ENCODE measurements at places on chromosomes 3 and 15.
A peak's percentile ranks its signal among the peaks of the same experiment; 100 is the strongest.

- DNase-seq = peak; percentile 52
Measured at GRCh38 chr3:50238549-50239026, 2.6 kb downstream of the GNAI2 start.

GRCh38 chr3:13125092-13126015 lies 52.1 kb upstream of the IQSEC1 start:
- no peak for DNase-seq

GRCh38 chr3:149152420-149152819 lies 23.0 kb downstream of the HPS3 start:
- peak; percentile 71 for DNase-seq

- no peak for DNase-seq
Measured at GRCh38 chr15:67181221-67181639, 73.2 kb downstream of the AAGAB start.

GRCh38 chr3:28867836-28868235 lies 413.0 kb upstream of the RBMS3 start:
- no peak for DNase-seq

GRCh38 chr3:195102609-195103467 lies 168.1 kb downstream of the XXYLT1 start:
- DNase-seq = no peak

DNA sequence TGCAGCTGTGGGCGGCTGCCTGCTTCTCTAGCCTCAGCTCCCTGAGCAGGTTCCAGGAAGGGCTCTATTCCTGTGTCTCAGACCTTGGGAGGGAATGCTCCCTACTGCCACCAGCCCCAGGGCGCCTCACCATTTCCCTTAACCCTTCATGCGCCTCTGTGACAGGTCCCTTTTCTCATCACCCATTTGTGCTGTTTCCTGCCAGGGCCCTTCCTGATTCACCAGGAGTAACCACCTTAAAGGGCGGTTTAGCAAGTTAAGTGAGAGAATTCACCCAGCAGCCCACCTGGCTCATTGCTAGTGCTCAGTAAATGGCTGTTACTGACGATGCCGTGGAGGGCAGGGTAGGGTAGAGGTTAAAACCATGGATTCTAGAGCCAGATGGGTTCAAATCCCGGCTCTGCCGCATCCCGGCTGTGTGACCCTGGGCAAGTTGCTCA lies 87.8 kb downstream of the WNT7A start:
- DNase-seq = no peak

DNA sequence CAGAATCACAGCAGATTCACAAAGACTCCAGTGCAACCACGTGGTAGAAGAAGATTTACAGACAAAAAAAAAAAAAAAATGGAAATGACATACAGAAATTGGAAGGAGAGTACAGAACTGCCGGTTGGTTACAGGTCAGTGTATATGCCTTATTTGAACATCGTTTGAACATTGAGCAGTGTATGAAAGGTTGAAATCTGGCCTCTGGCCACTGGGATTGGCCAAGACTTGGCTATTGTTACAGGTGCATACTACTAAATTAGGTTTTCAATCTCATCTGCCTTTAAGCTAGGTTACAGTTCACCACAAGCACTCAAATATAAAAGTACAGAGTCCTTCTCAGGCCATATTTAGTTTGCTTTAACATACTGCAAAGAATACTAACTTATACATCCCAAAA lies 59.8 kb downstream of the THBS1 start:
- DNase-seq = no peak

DNA sequence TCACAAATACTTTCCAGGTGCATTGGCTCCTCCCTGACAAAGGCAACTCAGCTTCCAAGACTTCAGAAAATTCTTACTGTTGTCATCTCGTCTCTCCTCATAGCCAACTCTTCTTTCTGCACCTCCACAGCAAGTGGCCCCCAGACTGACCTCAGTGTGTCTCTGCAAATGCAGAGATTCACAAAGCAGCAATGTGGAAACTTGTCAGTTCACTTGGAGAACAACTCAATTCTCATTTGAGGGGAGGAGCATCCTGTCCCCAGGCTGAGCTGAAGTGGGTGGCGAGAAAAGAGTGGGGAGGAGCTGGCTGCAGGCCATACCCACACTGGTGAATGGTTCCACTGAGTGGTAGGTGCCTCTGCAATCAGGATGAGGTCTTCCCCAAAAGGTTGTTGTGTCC lies 248.7 kb upstream of the IL12A start:
- DNase-seq = no peak

DNA sequence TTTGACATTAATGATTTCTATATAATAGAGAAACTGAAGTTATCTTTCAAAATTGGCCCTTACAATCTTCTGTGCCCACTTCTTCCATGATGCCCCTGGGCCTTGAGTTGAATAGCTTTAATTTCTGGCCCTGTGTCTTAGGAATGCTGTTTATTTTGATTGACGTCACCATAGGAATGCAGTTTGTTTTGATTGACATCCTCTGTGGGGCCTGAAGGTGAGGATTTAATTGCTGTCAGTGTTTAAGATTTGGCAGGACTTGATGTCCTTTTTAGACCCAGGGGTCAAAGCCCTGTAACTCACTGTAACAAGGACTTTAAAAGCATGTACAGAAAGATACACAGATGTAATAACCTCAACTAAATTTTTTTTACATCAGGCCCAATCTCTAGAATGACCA lies 83.3 kb downstream of the GLDN start:
- DNase-seq = no peak

GRCh38 chr3:9946112-9947024 lies 5.8 kb downstream of the PRRT3 start:
- peak; percentile 85 for DNase-seq

- no peak for DNase-seq
Measured at GRCh38 chr3:196498297-196498696, 5.3 kb downstream of the RNF168 start.

DNA sequence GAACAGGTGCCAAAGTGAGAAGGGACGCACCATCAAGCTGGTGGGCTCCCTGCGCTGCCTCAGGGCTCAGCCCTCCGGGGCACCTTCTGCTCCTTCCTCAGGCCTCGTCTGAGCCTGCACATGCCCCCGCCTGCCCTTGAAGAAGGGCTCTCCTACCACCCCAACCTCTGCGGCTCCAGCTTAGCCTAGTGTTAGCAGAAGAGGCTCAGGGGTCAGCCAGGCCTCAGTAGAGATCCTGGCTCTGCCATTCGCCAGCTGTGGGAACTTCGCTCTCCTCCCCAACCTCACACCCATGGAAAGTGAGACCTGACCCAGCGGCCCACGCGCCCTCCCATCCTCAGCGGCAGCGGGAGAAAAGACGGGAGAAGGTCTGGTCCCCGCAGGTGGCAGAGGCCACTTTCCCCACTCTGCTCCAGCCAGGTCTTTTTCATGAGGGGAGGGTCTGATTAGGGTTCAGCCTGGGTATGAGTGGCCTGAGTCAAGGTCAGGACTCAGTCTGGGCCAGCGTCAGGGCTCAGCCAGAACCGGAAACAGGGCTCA lies 8.2 kb downstream of the GRIP2 start:
- no peak for DNase-seq

- no peak for DNase-seq
Measured at GRCh38 chr15:57017024-57017423, 98.6 kb downstream of the TCF12 start.

- DNase-seq = no peak
Measured at GRCh38 chr3:44117239-44117638, 124.4 kb upstream of the TOPAZ1 start.

GRCh38 chr3:102301155-102301880 lies 133.5 kb upstream of the ZPLD1 start:
- no peak for DNase-seq

GRCh38 chr3:190116551-190117067 lies 4.1 kb downstream of the P3H2 start:
- DNase-seq = no peak

DNA sequence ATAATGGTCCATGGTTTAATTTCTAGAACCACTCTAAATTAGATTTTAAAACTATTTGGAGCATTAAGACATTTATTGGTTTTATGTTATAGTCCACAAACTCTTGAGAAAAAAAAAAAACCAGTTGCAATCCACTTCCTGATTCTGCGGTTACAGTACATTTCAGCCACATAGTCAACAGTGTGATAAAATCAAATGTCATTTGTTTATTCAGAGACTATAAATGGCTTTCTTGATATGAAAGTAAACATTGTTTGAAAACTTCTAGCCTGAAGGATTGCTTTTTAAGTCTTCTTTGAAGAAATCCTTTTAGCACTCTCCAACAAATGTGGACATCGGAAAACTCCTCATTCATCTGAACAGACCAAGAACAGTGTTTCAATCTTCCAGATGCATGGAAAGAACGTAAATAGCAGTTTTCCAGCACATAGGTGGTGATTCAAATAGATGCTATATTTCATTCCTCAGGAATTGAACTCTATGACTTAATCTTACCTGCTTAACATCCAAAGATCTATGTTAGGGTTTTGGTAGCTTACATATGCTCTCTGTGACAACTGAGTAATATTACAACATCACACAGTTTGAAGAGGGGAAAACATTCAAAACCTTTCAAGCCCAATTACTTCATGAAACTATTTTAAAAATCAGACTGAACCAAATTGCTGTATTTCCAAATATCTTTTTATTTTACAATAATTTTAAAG lies 87.8 kb upstream of the UBE2E2 start:
- DNase-seq = no peak

DNA sequence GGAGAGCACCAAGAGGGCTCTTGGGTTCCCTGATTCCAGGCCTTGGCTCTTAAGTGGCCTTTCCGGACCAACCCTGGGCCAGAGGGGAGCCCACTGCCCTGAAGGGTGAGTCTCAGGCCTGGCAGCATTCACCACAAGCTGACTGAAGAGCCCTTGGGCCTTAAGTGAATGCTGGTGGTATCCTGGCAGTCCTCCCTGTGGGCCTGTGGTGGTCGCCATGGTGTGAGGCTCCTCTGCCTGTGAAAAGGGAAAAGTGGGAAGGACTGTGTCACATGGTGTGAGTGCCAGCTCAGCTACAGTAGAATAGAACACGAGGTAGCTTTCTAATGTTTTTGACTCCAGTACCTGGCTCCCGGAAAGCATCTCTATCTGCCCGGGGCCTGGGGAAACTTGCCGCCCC lies 15.3 kb downstream of the CHDH start:
- DNase-seq = no peak

- DNase-seq = no peak
Measured at GRCh38 chr3:24506966-24507775, 12.5 kb upstream of the THRB start.

- peak; percentile 23 for DNase-seq
Measured at GRCh38 chr3:193743702-193744047, 150.7 kb downstream of the OPA1 start.

- DNase-seq = no peak
Measured at GRCh38 chr3:124424396-124424795, 305.9 kb upstream of the UMPS start.

GRCh38 chr15:54576298-54576935 lies 598.2 kb downstream of the UNC13C start:
- no peak for DNase-seq

DNA sequence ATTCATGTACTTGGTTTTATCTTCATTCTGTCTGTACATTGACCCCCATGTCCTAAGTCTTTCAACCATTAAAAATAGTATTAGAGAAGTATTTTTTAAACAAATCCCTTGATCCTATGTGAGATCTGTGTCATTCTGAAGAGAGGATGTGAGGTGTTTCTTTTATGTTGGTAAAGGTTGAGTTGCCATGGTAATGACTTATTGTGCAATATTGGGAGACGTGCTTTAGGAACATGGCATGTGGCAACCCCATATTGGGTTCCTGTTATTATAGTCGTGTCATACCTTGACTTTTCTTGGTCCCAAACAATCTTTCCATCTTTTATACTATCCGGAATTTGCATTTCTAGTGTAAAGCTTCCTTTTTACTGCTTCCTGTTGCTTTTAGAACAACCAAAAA lies 203.1 kb downstream of the KCNAB1 start:
- DNase-seq = no peak

GRCh38 chr3:49610666-49611280 lies 56.5 kb downstream of the BSN start:
- DNase-seq = no peak

DNA sequence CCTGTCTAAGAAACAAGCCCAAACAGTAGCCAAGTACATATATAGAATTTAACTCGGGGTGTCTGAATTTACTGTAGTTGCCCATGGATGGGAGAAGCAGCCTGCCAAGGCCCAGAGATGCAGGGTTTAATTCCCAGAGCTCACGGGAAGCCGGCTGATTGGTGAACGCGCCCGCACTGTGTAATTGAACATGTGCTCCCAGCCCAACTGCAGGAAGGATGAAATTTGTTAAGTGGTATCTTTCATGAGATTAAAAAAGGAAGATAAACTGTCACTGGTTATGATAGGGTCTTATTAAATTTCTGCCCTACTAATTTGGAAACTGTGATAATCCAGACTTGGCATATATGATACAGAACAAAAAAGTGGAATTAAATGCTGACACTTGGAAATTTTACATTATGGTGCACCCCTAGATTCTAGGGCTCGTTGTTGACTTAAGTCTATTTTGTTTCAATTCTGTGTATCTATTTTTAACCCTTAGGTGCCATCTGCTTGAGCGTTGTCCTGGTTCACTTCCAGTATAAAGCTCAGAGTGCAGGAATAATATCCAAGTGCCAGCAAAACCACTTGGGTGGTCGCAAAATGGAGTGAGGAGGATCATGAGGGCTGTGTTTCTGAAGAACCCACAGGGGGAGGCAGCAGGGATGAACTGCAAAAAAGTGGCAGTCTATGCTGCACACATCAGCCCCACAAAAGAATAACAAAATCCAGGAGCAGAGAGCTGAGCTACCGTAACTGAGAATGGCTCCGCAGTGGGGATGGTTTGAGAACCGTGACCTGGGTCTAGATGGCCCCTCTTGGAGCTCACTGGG lies 13.8 kb upstream of the TMC3 start:
- no peak for DNase-seq

DNA sequence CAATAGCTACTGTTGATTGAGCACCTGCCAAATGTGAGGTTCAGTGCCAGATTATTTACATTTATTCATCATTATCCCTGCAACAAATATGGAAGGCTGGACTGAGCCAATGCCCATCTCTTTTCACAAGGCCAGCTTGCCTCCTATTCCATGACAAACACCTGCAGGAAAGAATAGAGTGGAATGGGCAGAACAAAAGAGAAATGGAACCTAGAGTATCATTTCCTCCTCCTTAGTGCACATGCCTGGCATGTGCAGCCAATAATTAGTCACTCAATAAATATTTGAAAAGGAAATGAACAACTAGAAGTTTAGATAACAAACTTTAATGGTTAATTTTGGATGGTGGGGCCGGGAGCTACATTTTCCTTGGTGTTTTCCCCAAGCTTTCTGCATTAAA lies 61.4 kb upstream of the MYRIP start:
- DNase-seq = no peak
